Epithelial cell of esophagus (primary cell): ENCODE measurements at places on chromosomes 1 and 21.

DNA sequence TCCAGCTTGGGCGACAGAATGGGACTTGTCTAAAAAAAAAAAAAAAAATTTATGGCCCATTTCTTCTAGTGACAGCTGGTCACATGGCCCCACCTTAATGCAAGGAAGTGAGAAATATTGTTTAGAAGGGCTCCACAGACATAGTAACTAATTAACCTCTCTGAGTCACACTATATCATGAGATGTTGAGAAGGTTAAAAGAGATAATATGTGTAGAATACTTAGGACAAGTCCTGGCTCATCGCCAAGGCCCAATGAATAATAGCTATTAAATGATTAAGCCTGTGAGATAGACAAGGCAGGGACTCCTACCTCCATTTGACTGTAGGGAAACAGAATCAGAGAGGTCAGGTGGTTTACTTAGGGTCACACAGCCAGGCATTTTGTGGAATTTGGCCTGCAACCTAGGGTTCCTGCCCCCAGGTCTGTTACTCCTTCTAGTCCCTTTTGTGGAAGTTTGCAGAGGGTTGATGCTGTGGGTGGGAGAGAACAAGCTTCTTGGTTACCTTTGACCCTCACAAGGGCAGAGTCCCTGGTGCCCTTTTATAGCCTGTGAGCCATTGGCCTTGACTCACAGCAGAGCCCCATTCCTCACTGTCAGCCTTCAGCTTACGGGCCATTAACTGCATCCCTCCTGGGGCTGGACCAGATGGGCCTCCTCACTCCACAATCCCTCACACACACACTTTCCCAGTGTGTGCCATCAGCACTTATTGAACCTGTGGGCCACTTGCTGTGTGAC is 48.5 kb downstream of the OPRD1 start:
- peak; percentile 82 for DNase-seq

GRCh38 chr1:63411066-63411465 is 43.6 kb downstream of the ALG6 start:
- DNase-seq = no peak

- DNase-seq = no peak
These were observed 71.6 kb upstream of the GREM2 start for GRCh38 chr1:240683576-240683975.

DNA sequence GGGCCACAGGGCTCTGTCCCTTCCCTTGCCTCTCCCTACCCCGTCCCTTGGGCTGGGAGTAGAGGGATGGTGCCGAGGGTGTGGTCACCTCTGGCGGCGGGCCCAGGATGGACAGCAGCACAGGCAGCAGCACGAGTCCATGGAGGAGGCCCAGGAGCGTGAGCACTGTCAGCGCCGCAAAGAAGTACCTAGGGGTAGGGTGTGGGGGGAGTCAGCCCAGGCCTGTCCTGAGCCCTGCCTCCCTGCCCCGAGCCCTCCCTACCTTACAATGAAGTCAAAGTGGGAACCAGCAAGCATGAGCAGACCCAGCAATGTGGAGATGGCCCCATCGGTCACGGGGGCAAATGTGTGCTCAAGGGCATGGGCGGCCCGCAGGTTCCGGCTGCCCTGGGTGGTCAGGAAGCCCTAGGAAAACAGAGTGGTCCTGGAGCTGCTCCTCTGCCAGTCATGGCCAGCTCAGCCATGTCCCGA is 14.7 kb downstream of the BTBD19 start:
- DNase-seq = no peak

DNA sequence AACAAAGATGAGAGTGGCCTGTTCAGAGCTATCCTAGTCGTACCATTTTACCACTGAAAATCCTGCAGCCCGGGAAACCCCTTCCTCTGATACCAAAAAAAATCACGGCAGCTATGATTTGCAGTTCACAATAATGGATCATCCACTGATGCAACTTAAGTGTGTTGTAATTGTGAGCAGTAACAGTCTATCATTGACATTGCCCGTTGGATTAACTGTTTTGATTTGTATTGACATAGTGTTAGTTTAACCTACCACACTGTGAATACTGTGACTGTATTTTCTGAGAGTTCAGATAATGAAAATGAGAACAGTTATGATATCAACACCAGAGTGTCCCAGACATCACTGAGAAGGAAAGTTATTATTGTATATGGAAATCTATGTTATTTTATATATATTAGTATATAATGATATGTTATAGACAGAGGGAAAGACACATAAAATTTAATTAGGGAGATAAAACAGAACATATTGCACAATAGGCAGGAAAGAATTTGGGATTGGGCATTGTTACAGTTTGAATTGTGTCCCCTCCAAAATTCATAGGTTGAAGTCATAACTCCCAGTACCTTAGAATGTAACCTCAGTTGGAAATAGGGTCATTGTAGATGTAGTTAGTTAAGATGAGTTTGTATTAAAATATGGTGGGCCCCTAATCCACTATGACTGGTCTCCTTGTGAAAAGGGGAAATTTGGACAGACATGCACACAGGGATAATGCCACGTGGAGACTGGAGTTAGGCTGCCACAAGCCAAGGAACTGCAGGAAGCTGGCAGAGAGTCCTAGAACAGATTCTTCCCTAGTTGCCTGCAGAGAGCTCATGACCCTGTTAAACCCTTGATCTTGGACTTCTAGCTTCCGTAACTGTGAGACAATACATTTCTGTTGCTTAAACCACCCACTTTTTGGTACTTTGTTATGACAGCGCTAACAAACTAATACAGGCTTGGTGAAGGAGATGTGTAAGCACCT is 54.4 kb downstream of the TLCD4 start:
- DNase-seq = no peak

- DNase-seq = no peak
These were observed 41.4 kb downstream of the ELK4 start for GRCh38 chr1:205590457-205590768.

DNA sequence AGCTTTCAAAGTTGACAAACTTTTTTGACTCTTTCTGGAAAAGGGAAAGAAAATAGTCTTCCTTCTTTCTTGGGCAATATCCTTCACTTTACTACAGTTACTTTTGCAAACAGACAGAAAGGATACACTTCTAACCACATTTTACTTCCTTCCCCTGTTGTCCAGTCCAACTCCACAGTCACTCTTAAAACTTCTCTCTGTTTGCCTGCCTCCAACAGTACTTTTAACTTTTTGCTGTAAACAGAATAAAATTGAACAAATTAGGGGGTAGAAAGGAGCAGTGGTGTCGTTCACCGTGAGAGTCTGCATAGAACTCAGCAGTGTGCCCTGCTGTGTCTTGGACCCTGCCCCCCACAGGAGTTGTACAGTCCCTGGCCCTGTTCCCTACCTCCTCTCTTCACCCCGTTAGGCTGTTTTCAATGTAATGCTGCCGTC is 160.8 kb upstream of the SGIP1 start:
- no peak for DNase-seq

DNA sequence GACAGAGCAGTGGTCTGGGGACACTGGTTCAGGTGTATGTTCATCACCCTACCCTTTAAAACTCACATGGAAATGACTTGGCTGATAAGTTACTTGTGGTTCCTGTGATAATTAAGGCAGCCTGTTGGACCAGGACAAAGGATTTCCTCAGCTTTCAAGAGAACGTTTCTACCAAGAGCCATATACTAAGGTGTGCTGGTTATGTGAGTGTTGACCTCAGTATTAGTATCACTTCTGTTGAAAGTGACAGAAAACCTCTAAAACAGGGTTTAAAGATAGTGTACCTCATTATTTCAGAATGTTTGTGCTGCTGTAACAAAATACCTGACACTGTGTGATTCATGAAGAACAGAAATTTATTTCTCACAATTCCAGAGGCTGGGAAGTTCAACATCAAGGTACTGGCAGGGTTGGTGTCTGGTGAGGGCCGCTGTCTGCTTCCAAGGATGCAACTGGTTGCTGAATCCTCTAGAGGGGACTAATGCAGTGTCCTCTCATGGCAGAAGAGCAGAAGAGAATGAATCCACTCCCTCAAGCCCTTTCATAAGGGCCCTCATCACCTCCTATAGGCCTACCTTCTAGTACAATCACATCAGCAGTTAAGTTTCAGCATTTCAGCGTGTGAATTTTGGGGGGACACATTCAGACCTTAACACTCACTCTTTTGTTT is 54.9 kb downstream of the UCK2 start:
- no peak for DNase-seq

DNA sequence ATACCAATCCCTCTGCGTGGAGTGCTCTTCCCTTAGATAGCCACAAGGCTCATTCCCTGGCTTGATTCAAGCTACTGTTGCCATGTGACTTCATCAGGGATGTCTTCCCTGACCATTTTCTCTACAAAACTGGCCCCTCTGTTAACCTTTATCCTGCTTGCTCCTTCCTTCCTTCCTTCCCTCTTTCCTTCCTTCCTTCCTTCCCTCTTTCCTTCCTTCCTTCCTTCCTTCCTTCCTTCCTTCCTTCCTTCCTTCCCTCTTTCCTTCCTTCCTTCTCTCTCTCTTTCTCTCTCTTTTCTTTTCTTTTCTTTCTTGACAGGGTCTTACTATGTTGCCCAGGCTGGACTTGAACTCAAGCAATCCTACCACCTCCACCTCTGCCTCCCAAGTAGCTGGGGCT is 6.2 kb upstream of the RYR2 start:
- no peak for DNase-seq

GRCh38 chr1:64663668-64664067 is 81.2 kb upstream of the RAVER2 start:
- no peak for DNase-seq

DNA sequence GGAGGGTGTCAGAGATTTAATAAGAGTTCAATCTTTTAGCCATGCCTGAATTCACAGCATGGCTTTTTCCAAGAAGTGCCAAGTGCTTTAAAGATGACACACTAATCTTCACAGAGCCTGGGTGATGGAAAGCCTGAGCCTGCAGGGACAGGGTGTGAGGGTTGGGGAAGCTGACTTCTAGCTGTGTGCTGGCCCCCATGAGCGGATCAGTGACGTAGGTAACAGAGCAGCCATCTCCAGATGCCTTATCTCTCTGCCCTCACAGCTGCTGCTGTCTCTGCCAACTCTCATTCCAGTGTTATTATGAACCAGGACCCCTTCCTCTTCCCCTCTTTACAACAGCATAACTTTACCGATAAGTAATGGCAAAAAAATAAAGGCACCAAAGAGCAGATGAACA is 30.6 kb downstream of the FAM78B start:
- DNase-seq = no peak
